Left colon (tissue), 2 donors: ENCODE measurements at places on chromosomes 7 and 10. TPM values are rescaled to one million over a fixed set of nuclear protein-coding genes. Genes with fewer than 3 reads are reported as not detected.
A peak's percentile ranks its signal among the peaks of the same experiment; 100 is the strongest.

TWIST1 gene
- 0.81 TPM for total RNA-seq

EIF3B gene
- 90.4 TPM for total RNA-seq

BTBD16 gene
- total RNA-seq: 0.14 TPM

MMP21 gene
- total RNA-seq: not detected

TMEM178B gene
- 0.34 TPM for total RNA-seq

EIF4H gene
- total RNA-seq: 250 TPM

CACNA2D1 gene
- total RNA-seq: 2.5 TPM

PPP1R9A gene
- 24.0 TPM for total RNA-seq

OIT3 gene
- 0.12 TPM for total RNA-seq

TMEM184A gene
- 58.3 TPM for total RNA-seq

ABCB1 gene
- 259 TPM for total RNA-seq

ABLIM1 gene
- 118 TPM for total RNA-seq

ANK3 gene
- 103 TPM for total RNA-seq

MICU1 gene
- 54.1 TPM for total RNA-seq

HTR7 gene
- total RNA-seq: 0.61 TPM

LRRC17 gene
- total RNA-seq: 1.4 TPM

EPHA1 gene
- total RNA-seq: 25.1 TPM

GRM8 gene
- total RNA-seq: 3.3 TPM

RHOBTB1 gene
- 7.6 TPM for total RNA-seq

DNA sequence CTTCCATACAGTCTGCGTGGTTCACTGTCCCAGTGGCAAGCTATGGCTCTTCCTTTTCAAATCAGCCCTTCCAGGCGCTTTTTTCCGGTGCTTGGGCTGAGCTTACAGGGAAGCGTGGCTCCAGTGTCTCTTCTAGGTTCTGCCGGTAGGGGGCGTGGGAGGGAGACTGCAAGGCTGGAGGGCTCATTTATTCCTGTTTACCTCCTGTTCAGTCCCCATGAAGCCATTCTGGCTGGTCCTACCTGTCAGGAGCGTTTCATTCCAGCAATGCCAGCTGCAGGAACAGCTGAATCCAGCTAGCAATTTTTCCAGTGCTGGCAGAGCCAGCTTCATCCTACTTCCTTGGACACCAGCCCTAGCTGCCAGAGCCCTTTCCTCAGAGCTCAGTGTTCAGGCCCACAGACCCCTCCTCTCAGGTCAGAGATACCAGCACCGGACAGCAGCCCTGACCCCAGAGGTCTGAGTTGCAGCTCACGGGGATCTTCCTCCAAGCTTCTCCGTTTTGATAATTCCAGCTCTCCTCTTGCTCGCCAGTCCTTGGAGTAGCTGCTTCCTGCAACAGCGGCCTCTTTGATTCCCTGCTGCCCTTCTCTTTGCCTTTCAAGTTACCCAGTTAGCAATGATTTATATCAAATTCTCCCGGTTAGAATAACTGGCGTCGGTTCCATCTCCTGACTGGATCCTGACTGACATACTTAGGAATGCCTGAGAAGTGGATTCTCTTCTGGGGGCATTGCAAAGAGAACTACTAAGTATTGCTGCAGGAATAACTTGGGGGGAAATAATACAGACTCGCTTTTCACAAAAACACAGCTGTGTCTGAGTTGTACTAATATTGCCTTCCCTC is 129.8 kb downstream of the FRMD4A start:
- no peak for DNase-seq

GRCh38 chr10:71023704-71024283 is 135.4 kb upstream of the PCBD1 start:
- no peak for DNase-seq

- DNase-seq: no peak
Observed at GRCh38 chr7:22992874-22993840, 20.8 kb downstream of the HYCC1 start.

- DNase-seq: no peak
Observed at GRCh38 chr7:47847207-47847606, 101.1 kb downstream of the PKD1L1 start.

- DNase-seq: no peak
Observed at GRCh38 chr10:2895594-2896196, 171.7 kb upstream of the PFKP start.

GRCh38 chr7:55887821-55888247 is 578 bp downstream of the ZNF713 start:
- DNase-seq: no peak

DNA sequence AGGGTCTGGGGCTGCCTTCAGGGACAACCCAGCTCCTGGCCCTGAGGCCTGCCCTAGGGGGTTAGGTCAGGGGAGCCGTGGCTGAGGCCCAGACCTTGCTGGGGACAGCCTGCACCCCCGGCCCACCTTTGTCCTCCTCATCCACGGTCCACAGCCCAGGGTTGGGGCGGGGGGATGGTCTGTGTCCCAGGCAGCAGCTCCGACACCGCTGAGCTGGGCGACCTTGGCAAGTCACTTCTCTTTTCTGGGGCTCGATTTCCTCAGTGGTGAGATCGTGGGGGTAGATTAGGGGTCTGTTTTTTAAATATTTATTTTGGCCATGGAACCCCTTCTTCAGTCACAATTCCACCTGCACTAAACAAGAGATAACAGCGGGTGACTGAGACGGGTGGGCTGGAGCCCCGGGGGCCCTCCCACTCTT is 30.9 kb downstream of the DNAJB12 start:
- DNase-seq: no peak

- DNase-seq: no peak
Observed at GRCh38 chr10:42755028-42755451, 27.6 kb upstream of the BMS1 start.

- no peak for DNase-seq
Observed at GRCh38 chr10:95225136-95225535, 31.1 kb downstream of the ACSM6 start.

DNA sequence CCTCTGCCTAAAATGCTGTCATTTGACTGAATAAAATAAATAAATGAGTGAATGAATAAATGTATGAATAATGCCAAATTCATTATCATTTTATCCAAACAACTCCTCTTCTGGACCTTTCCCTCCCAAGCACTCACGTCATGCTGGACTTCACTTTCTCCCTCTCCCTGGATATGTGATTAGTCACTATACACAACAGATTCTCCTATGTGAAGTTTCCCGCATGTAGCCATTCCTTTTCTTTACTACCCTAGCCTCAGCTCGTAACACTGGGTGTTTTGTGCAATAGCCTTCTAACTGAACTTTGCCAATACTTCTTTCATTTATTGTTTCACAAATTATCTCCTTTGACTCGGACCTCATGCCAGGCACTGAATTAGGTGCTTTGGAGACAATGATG is 87.6 kb upstream of the IL6 start:
- DNase-seq: no peak

DNA sequence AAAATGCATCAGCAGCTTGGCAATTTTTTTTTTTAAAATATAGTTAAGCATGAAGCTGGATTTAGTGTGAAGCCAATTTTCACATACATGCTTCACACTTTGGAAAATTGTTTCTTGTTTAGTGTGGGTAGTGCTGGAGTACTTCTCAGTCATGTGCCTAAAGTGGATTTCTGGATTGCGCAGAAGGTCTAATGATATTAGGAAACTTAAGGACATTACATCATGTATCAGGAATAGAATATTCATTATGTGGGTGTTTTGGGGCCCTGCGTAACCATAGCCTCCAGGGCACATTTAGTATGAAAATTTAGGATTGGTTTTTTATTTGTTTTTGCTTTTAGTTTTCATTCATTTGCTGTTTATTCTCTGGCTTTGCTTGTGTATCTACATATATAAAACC is 28.8 kb upstream of the BNIP3 start:
- no peak for DNase-seq

DNA sequence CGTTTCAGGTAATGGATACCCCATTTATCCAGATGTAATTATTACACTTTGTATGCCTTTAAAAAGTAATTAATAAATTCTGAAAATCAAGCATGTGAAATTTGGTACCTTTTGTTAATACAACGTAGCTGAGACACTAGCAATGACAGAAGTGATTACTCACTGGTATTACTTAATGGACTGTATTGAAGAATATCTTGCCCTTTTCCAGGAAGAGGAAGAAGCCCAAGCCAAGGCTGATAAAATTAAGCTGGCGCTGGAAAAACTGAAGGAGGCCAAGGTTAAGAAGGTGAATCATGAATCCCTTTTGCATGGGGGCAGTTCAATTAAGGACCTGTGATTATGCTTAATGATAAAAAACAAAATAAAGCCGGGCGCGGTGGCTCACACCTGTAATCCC is 64.8 kb downstream of the APBB1IP start:
- no peak for DNase-seq

DNA sequence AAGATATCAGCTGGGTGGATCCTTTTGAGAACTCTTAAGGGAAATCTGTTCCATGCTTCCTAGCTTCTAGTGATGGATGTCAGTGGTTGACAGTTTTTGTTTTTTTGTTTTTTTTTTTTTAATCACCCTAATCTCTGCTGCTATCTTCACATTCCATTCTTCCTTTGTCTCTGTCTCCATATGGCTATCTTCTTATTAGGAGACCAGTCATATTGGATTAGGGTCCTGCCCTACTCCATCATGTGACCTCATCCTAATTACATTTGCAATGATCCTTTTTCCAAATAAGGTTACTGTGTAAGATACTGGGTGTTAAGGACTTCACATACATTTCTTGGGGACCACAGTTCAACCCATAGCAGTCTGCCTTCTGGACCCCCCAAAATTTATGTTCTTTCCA is 69.7 kb downstream of the MLLT10 start:
- no peak for DNase-seq

DNA sequence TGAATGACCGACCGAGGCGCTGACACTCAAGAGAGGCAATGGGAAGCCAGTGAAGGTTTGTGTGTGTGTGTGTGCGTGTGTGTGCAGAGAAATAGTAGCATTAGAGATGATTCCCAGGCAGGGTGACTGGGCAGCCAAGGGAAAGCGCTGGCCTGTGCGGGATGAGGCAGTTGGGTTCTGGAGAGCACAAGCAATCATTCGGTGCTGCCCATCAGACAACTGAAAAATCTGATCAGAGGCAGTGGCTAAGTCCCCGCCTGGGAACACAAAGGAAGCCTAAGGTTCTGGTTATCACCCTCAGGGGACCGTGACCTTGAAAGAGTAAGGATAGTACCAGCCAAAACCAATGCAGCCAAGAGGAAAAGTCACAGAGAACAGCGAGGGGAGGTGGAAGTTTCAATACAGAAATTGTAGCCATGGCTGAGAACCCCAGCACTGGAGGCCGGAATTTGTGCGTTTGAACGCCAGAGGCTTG is 868 bp upstream of the PDCD4 start:
- no peak for DNase-seq

DNA sequence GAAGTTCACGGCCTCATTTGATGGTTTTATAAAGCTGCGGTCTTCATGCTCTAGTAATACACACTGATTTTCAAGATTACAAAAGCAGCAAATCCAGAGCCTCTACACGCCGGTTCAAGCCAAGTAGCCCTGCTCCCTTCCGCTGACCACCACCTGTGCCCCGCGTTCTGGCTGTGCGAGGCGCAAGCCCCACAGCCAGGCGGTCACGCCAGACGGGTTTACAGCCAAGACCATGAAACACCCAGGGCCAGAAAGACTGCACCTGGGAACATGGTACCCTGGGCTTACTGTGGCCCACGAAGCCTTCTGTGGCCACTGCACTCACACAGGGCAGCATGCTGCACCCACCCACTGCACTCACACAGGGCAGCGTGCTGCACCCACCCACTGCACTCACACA is 33.6 kb downstream of the GPER1 start:
- DNase-seq: no peak

- DNase-seq: no peak
Observed at GRCh38 chr10:129629911-129630310, 162.9 kb downstream of the MGMT start.

- no peak for DNase-seq
Observed at GRCh38 chr7:125112850-125113249, 183.2 kb upstream of the POT1 start.

GRCh38 chr7:22220941-22221340 is 136.0 kb downstream of the RAPGEF5 start:
- DNase-seq: no peak

GRCh38 chr7:140156460-140157080 is 20.2 kb downstream of the KDM7A start:
- no peak for DNase-seq

- peak; percentile 50 for DNase-seq
Observed at GRCh38 chr7:106283831-106284713, 711 bp downstream of the NAMPT start.

DNA sequence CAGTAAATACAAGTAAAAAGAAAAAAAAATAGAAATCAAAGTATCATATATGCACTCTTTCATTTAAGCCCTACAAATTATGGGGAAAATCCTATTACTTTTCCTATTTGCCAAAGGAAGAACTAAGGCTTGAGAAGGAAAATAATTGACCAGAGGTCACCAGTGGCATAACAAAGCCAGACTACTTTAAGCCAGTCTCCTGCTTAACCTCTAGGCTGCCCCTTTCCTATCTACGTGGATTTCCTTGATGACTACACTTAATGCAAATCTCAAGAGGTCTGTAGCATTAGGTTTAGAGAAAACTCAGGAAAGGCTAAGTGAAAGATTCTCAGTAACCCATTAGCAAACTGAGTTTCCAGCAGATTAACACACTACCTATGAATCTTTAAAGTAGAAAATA is 49.8 kb downstream of the TPK1 start:
- no peak for DNase-seq
